ENCODE measurements at places on chromosomes 1 and 21.

GRCh38 chr1:28582248-28582615 is 9.8 kb upstream of the RAB42 start:
- peak; percentile 42 for DNase-seq

GRCh38 chr1:183841950-183842794 is 37.3 kb downstream of the RGL1 start:
- peak; percentile 96 for DNase-seq

DNA sequence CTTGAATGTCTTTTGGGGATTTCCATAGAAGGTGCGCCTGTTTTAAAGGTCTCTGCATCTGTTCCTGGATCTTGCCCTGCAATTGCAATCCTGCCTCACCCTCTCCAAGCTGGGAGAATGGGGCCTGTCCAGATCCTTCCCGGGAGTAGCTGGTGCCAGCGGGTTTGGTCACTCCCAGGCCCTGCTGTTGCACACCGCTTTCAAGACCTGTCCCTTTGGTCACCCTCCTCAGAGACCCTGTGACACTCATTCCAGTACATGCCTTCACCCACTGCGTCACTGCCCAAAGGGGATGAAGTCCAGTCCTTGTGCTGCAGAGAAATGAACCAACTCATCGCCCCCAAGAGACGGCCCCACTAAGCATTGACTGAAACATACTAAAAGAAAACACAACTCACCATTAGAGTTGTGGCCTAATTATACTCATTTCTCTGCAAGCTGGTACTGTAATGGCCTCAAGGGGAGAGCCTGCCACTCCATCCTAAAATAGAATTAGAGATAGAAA is 1.9 kb upstream of the IRF2BP2 start:
- DNase-seq, result peak; percentile 29

- DNase-seq, result peak; percentile 36
Observed at GRCh38 chr1:110339407-110340206, 430 bp downstream of the RBM15 start.

GRCh38 chr1:54716299-54717047 is 812 bp downstream of the TTC4 start:
- DNase-seq, result peak; percentile 52

- no peak for DNase-seq
Observed at GRCh38 chr1:16226490-16227179, 10.3 kb downstream of the CPLANE2 start.

- DNase-seq, result no peak
Observed at GRCh38 chr1:100400404-100400803, 48.1 kb downstream of the CDC14A start.

- DNase-seq, result no peak
Observed at GRCh38 chr1:169383449-169383848, 15.5 kb downstream of the BLZF1 start.

DNA sequence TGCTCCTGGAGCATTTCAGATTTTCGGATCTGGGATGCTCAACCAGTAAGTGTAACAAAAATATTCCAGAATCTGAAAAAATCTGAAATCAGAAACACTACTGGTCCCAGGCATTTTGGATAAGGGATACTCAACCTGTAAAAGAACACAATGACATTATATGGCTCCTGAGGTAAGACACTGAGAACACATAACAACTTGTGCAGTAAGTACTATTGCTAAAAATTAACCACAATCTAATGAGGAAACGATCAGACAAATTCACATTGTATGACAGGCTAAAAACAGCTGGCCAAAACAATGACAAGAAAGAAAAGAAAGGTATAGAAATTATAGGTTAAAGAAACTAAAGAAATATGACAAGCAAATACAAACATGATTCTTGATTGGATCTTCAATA is 54.9 kb downstream of the LTN1 start:
- DNase-seq, result no peak

DNA sequence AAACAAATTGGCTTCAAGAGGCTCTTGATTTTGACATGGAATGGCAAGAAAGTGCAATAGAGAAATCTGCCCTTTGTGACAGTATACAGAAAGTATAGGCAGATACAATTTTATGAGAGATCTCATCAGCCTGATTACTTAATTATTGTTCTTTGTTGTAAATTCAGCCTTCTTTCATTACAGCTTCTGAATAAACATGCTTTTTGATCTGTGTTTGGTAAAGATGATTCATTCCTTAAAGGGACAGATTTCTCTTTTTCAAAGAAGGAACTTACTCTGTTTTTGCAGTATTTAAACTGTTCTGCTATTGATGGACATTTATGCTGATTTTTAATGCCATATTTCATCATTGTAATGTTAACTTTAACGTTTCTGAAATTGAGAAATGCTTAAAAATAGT is 13.7 kb upstream of the MPC2 start:
- no peak for DNase-seq

GRCh38 chr1:1966071-1966740 is 37.4 kb downstream of the CFAP74 start:
- no peak for DNase-seq

GRCh38 chr1:205150651-205151428 is 29.1 kb upstream of the RBBP5 start:
- no peak for DNase-seq

- DNase-seq, result no peak
Observed at GRCh38 chr1:174966008-174966572, 33.7 kb upstream of the CACYBP start.
